HL-60 (cell line): ENCODE measurements at places on chromosomes 6 and 20.

GRCh38 chr6:79895382-79896074 is 51.8 kb downstream of the ELOVL4 start:
- DNase-seq: no peak

- no peak for DNase-seq
Measured at GRCh38 chr20:59771506-59772372, 161.7 kb downstream of the SYCP2 start.

DNA sequence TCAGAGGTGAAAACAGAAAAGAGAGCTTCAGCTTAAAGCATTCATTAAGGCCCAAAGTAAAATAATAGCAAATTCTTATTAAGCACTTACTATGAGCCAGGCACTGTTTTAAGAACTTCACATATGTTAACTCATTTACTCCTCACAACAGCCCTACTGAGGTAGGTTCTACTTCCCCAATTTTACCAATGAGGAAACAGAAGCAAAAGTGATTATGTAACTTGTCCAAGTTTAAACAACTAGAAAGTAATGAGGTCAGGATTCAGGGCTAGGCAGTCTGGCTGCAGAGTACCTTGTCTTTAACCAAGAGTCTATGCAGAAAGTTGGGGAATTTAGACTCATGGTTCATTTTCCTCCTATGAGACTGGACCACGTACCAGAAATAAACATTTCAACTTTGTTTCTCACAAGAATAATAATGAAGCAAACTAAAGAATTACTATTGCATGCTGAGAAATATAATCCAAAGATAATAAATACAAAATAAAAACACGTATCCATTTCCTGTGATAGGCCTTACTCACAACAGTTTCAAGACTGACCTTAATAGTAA is 3.8 kb downstream of the COL21A1 start:
- DNase-seq: peak; percentile 62

DNA sequence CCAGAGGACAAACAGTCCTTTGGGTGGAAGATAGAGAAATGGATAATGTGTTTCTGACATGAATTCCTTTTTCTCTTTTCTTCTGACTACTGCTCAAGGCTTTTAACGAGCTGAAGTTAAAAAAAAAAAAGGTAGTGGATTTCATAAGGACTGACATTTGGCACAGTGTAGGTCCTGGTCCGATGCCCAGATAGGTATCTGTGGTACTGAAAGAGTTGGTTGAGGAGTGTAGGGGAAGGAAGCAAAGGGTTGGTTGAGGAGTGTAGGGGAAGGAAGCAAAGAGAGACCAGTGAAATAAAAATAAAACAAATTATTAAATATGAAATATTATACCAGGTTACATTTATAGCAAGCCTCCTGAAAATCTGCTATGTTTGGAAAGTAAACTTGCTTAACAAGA is 11.8 kb downstream of the UTRN start:
- no peak for DNase-seq

DNA sequence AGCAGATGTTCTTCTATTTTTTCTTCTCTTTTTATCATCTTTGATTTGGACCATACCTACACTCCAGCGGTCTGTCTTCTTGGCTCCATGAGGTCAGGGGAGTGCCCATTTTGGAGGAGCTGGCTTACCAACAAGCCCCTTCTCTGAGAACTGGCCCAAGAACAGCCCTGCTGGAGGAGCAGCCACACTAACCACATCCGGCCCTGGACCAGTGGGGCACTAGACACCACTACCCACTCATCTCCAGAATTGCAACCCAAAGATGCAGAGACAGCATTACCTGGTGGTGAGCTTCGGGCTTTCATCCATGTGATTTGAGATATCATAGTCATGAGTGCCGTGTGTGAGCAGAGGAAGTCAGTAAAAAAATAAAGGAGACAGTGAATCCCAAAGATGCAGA is 599.4 kb upstream of the CDH4 start:
- no peak for DNase-seq

DNA sequence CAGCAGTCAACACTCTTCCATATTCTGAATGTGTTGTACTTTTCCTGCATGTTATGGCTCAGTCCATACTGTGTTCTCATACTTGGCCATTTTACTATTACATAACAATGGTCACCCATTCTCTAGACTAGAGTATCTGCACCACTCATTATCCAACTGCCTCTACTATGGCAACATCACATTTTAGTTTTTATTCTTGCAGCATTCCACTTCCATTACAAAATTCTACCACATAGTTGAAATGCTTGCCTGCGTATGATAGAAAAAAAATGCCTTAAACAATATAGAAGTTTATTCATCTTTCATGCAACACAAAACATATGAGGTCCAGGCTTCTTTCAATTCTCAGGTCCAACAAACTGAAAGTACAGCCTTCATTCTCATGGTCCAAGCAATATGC is 128.0 kb downstream of the TENT5A start:
- no peak for DNase-seq

- DNase-seq: no peak
Measured at GRCh38 chr20:1860446-1860845, 34.8 kb upstream of the SIRPA start.

DNA sequence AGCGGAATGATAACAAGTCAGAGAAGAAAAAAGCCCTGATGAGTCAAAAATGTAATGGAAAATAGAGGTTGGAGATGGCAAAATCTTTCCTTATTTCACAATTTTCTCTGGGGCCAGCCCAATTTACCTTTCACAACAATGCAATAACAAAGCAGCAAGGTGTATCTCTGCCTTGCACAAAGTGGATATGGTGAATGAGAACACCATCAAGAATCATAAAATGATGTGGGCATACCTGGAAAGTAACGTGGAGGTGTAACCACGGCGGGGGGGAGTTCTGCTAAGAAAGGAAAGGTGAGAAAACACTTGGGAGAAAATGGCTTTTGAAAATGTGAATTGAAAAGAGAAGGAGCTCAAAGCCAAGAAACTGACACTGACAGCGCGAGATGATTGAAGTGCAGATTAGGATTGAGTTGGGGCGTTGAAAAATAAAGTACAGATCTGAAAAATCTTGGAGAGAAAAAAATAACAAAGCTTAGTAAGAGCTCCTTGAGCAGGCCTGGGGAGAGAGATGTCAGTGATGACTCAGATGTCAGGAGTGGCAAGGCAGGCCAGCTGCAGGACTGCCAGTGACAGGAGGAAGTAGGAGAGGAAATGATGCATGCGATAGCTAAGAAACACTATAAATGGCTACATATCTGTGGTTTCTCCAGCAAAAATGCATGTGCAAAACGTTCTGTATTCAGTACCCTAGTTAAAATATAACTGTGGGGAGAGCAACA is 26.2 kb downstream of the ARHGAP18 start:
- DNase-seq: peak; percentile 92

- DNase-seq: no peak
Measured at GRCh38 chr6:90256698-90257485, 39.8 kb downstream of the BACH2 start.

- DNase-seq: no peak
Measured at GRCh38 chr20:10578607-10579006, 95.2 kb downstream of the JAG1 start.

GRCh38 chr6:128723667-128724066 is 159.3 kb upstream of the LAMA2 start:
- DNase-seq: no peak

DNA sequence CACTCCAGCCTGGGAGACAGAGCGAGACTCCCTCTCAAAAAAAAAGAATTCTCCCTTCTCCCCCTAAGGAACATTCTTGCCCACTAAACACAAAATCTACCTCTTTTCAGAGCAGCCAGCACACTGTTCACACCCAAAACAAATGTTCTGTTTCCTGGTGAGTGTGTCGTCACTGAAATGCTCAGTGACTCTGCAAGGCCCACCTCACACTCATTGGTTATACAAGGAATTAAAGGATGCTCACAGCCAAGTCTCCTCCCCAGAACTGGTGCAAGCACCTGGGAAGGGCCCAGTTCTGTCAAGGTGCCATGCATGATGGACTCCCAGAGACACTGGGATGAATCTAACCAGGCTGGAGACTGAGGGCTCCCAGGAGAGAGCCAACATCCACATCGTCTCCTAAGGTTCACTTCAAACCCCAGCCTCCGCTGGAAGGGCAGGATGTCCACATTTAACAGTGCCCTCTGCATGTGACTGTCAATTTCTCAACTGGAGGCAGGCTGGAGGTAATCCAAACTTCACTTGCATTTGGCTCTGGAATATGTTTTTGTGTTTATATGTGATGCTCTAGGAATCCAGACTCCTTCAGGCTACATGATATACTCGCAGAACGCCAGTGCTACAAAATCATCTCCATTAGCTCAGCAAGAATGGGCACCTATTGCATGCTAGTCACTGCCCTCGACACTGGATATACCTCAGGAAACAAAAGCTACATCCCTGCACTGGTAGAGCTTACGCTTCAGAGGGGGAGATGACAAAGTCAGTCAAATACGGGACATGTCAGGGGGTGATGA is 7.1 kb downstream of the RRBP1 start:
- DNase-seq: no peak

- DNase-seq: no peak
Measured at GRCh38 chr6:50539447-50539846, 173.9 kb upstream of the TFAP2D start.

- no peak for DNase-seq
Measured at GRCh38 chr20:1272368-1273100, 6.4 kb downstream of the SNPH start.

DNA sequence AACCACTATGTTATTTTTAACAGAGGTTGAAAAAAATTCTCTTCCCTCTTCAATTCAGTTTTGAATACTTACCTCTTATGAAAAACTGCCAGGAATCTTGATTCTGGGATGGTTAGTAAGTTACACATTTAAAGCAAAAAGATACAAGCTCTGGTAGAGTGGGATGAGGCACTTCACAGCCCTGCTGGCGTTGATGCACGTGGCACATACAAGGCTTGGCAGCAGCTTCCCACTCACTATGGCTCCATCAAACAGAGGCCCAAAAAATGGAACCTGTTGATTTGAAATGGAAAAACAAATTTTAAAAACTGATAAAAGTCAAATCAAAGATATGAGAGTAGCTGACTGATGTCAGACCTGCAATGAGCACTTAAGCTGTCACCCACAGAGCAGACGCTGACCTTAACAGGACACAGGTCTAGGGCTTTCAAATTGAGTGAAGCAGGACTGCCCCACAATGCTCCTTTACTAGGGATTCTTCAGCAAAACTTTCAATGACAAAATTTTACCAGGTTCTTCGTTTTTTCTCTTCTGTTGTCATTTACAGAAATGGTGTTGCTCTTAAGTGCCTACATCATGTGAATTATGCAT is 104.9 kb downstream of the INSM1 start:
- no peak for DNase-seq
